Osteoblast (primary cell): ENCODE measurements at places on chromosomes 16 and 17. TPM values are rescaled to one million over a fixed set of nuclear protein-coding genes. Genes with fewer than 3 reads are reported as not detected.

The IRX6 gene
- total RNA-seq: 1.2 and 1.4 TPM in 2 replicates

DNA sequence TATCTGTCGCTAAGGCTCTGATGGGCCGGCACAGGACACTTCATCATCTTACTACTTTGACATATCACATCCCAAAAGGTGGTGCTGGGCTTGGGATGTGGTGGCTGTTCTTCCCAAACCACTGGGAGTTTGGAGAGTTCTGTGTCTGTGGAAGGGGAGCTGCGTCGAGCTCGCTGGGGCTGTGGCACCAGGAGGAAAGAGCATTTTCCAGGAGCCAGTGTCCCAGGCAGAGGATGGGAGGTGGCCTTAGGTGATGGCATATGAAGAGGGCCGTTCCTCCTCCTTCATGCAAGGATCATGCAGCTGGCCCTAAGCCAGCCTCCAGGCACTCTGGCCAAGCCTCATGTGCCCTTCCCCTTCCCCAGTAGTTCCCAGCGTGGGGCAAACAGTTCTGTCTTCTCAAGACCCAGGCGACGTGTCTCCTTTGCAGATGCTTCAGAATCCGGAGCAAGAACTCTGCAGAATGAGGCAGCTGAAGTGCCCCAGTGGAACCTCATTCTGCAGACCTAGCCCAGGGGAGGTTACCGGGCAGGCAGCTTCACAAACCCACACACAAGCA lies 89.4 kb upstream of the TNRC6C start:
- H3K4me3 ChIP-seq: no peak overlapping the region
- no peaks in the 10 kb centered on the region for H3K4me1 ChIP-seq
- peaks cover 29% of the 10 kb centered on the region for H3K27me3 ChIP-seq
- DNase-seq: no peak
- no peak overlapping the region for H3K27ac ChIP-seq
- H3K36me3 ChIP-seq: no peaks in the 10 kb centered on the region

The USP43 gene
- under 0.01 and 0.36 TPM in 2 replicates for total RNA-seq

The CMTM2 gene
- total RNA-seq: not detected in 2 replicates

DNA sequence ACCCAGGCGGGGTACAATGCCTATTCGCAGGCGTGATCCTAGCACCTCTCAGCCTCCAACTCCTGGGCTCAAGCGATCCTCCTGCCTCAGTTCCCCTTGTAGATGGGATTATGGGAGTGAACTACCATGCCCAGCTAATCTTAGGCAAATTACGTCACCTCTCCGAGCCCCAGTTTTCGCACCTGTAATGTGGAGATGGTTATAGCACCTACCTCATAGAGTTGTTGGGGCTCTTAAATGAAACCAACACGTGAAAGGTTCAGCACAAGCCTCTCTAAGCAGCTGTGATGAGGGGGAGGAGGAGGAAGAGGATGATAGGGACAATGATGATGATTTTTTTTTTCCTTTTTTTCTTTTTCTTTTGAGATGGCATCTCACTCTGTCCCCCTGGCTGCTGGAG lies 59.9 kb downstream of the ABR start:
- no peak for DNase-seq
- no peaks in the 10 kb centered on the region for H3K27me3 ChIP-seq
- H3K4me1 ChIP-seq: peaks cover 6% of the 10 kb centered on the region
- no peak overlapping the region for H3K4me3 ChIP-seq
- no peak overlapping the region for H3K27ac ChIP-seq

DNA sequence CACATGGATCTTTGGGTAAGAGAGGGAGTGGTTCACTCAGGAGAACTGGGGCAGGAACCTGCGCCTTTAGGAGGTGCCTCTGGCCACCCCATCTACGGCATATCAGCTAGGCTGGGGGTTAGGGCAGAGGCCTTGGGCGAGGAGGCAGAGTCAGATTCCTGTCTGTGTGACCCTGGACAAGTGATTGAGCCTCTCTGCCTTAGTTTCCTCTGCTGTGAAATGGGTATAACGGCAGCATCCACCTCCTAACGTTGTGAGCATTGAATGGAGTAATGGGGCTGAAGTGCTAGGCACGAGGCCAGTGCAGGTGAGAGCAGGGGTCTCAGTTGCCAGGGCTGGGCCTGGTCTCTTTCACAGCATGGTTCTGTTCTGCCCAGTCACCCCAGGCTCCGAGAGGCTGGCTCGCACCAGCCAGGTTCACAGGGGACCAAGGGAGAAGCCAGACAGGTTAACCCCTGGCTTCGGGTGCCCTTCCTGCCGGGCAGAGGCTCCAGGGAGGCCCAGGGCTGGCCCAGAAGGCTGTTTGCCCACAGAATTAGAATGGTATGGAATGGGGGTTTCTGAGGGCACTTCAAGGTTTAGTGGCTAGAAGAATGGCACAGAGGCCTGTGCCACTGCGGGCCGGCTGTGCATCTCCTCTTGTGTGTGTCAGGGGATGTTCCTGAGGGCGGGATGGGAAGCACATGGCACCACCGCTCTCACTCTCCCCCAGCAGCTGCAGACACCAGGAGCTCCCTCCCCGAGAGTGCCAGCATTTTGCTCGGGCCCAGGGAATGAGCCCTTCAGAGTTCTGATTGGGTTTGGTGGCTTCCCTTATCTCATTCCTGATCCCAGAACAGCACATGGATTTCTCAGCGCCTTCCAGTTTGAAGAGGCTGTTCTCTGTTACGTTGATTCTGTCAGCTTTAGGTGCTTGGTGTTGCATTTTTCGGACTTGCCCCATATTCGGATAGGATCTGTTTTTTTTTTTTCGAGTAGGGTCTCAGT lies 23.8 kb downstream of the UNC13D start:
- DNase-seq: peak; percentile 87
- H3K36me3 ChIP-seq: peaks cover 49% of the 10 kb centered on the region
- peaks cover 1% of the 10 kb centered on the region for H3K4me1 ChIP-seq
- no peak overlapping the region for H3K4me3 ChIP-seq
- H3K27ac ChIP-seq: no peak overlapping the region

DNA sequence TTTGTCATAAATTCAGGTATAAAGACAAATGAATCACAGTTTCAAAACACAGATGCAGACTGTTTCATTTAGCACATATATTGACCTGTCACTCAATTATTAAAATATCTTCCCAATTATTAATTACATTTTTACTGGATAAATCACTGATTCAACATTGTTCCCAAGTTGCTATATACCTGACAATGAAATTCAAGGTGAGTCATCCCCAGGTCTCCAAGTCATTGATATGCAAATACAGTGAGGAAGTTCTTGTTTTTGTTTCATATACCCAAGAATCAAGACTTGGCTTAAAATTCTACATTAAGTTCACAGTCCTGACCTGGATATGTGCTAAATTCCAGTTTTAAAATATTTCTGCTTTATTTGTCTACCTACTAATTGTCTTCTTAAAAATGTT lies 599.3 kb upstream of the PSMD7 start:
- no peak for DNase-seq
- H3K4me3 ChIP-seq: no peak overlapping the region
- H3K36me3 ChIP-seq: no peaks in the 10 kb centered on the region
- no peaks in the 10 kb centered on the region for H3K27me3 ChIP-seq
- H3K4me1 ChIP-seq: no peaks in the 10 kb centered on the region
- H3K27ac ChIP-seq: no peak overlapping the region

- H3K27me3 ChIP-seq: no peaks in the 10 kb centered on the region
- peak; percentile 83 for DNase-seq
- H3K4me1 ChIP-seq: peaks cover 12% of the 10 kb centered on the region
- peak overlapping the region; percentile 56 for H3K27ac ChIP-seq
Observed at GRCh38 chr16:3536271-3536731, 35.5 kb downstream of the CLUAP1 start.

GRCh38 chr16:49528866-49529288 lies 155.3 kb downstream of the C16orf78 start:
- no peaks in the 10 kb centered on the region for H3K27me3 ChIP-seq
- DNase-seq: peak; percentile 48
- H3K4me3 ChIP-seq: no peak overlapping the region
- no peaks in the 10 kb centered on the region for H3K36me3 ChIP-seq
- no peak overlapping the region for H3K27ac ChIP-seq

- H3K4me1 ChIP-seq: peaks cover 2% of the 10 kb centered on the region
- no peak overlapping the region for H3K4me3 ChIP-seq
- DNase-seq: peak; percentile 82
- no peaks in the 10 kb centered on the region for H3K36me3 ChIP-seq
- H3K27me3 ChIP-seq: no peaks in the 10 kb centered on the region
Observed at GRCh38 chr17:59406808-59407381, 75.4 kb downstream of the YPEL2 start.

The GCGR gene
- under 0.01 TPM in 1 of 2 replicates, not detected in the other for total RNA-seq

GRCh38 chr16:69324013-69324531 lies 6.3 kb downstream of the PDF start:
- H3K4me3 ChIP-seq: no peak overlapping the region
- H3K27me3 ChIP-seq: no peaks in the 10 kb centered on the region
- peaks cover 21% of the 10 kb centered on the region for H3K4me1 ChIP-seq
- H3K27ac ChIP-seq: no peak overlapping the region

- H3K4me3 ChIP-seq: peak overlapping the region; percentile 84
- peak overlapping the region; percentile 57 for H3K27ac ChIP-seq
- H3K27me3 ChIP-seq: no peaks in the 10 kb centered on the region
- no peaks in the 10 kb centered on the region for H3K36me3 ChIP-seq
Observed at GRCh38 chr16:48383877-48384519, 1.2 kb downstream of the SIAH1 start.

GRCh38 chr16:47734987-47735594 lies 274.0 kb downstream of the PHKB start:
- H3K4me1 ChIP-seq: peaks cover 34% of the 10 kb centered on the region
- no peak overlapping the region for H3K27ac ChIP-seq
- H3K36me3 ChIP-seq: no peaks in the 10 kb centered on the region
- H3K27me3 ChIP-seq: no peaks in the 10 kb centered on the region
- no peak overlapping the region for H3K4me3 ChIP-seq

- H3K4me3 ChIP-seq: no peak overlapping the region
- no peak overlapping the region for H3K27ac ChIP-seq
- no peaks in the 10 kb centered on the region for H3K27me3 ChIP-seq
- H3K36me3 ChIP-seq: no peaks in the 10 kb centered on the region
Observed at GRCh38 chr16:75942351-75942750, 216.1 kb upstream of the CPHXL start.

DNA sequence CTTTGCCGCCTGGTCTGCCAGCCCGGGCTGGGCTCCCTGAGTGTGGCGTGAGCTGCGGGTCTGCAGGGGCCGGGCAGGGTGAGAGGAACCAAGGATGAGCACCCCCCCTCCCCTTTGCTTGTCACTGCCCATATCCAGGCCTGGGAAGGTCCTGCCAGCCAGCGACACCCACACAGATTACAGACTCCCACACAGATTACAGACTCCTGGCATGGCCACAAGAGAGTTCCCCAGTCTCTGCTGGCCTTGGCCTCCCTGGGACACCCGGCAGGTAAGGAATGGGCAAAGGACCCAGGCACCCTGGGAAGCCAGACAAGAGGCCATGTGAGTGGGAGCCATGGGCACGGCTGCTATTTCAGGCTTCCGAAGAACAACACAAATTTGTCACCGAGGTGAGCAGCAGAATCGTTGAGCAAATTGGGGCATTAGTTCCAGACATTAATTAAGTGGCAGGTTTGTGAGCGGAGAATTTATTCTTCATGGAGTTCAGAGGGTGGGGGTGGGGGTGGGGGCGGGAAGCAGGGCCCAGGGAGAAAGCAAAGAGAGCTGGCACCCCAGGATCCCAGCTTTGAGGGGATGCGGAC lies 41.4 kb downstream of the SRCIN1 start:
- H3K4me3 ChIP-seq: no peak overlapping the region
- DNase-seq: peak; percentile 87
- H3K27me3 ChIP-seq: peaks cover 88% of the 10 kb centered on the region
- no peak overlapping the region for H3K27ac ChIP-seq

GRCh38 chr16:51508490-51509212 lies 357.6 kb upstream of the SALL1 start:
- no peak overlapping the region for H3K4me3 ChIP-seq
- no peaks in the 10 kb centered on the region for H3K4me1 ChIP-seq
- no peaks in the 10 kb centered on the region for H3K36me3 ChIP-seq
- no peak for DNase-seq

GRCh38 chr17:31811101-31811500 lies 47.9 kb downstream of the COPRS start:
- no peaks in the 10 kb centered on the region for H3K27me3 ChIP-seq
- no peak overlapping the region for H3K4me3 ChIP-seq
- H3K27ac ChIP-seq: no peak overlapping the region
- H3K36me3 ChIP-seq: no peaks in the 10 kb centered on the region
- DNase-seq: no peak

The KRTAP4-6 gene
- total RNA-seq: not detected in 2 replicates

GRCh38 chr16:24906901-24907300 lies 61.1 kb downstream of the SLC5A11 start:
- H3K36me3 ChIP-seq: no peaks in the 10 kb centered on the region
- no peaks in the 10 kb centered on the region for H3K27me3 ChIP-seq
- no peak overlapping the region for H3K4me3 ChIP-seq
- peak; percentile 6 for DNase-seq

The ENDOV gene
- 19.5 and 25.9 TPM in 2 replicates for total RNA-seq

The RPUSD1 gene
- 23.3 and 28.2 TPM in 2 replicates for total RNA-seq

- no peak for DNase-seq
- no peak overlapping the region for H3K27ac ChIP-seq
- no peaks in the 10 kb centered on the region for H3K27me3 ChIP-seq
- H3K4me1 ChIP-seq: peaks cover 5% of the 10 kb centered on the region
- no peaks in the 10 kb centered on the region for H3K36me3 ChIP-seq
Observed at GRCh38 chr17:50853781-50854180, 12.4 kb downstream of the TOB1 start.

GRCh38 chr17:43445009-43445589 lies 38.7 kb upstream of the DHX8 start:
- peak; percentile 29 for DNase-seq
- H3K27me3 ChIP-seq: no peaks in the 10 kb centered on the region
- no peak overlapping the region for H3K27ac ChIP-seq
- no peak overlapping the region for H3K4me3 ChIP-seq
- H3K4me1 ChIP-seq: no peaks in the 10 kb centered on the region

- no peak for DNase-seq
- peak overlapping the region; percentile 84 for H3K4me3 ChIP-seq
- H3K36me3 ChIP-seq: peaks cover 4% of the 10 kb centered on the region
- peaks cover 20% of the 10 kb centered on the region for H3K4me1 ChIP-seq
- H3K27ac ChIP-seq: no peak overlapping the region
Observed at GRCh38 chr16:3881499-3881990, 1.0 kb upstream of the CREBBP start.

The TAT gene
- total RNA-seq: under 0.01 TPM in 1 of 2 replicates, not detected in the other

DNA sequence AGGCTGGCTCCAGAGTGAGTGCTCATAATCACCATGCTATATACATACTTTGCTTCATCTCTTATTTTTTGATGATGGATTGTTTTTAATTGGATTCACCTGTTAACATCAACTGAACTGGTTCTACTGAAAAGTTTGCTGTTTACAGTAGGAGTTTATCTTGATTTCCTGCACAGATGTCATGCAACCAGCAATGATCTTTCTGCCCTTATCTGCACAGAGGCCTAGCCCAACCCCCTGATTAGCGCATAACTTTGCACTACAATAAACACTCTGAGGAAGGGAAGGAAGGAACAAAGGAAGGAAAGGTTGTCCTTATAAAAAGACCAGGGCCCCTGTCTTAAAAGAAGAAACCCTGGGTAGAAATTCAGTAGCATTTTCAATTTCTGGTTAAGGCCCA lies 152.9 kb downstream of the RGS9 start:
- H3K4me1 ChIP-seq: peaks cover 10% of the 10 kb centered on the region
- no peaks in the 10 kb centered on the region for H3K36me3 ChIP-seq
- H3K27me3 ChIP-seq: no peaks in the 10 kb centered on the region
- DNase-seq: no peak
